ENCODE measurements at places on chromosomes 3 and 15.
A peak's percentile ranks its signal among the peaks of the same experiment; 100 is the strongest.

DNA sequence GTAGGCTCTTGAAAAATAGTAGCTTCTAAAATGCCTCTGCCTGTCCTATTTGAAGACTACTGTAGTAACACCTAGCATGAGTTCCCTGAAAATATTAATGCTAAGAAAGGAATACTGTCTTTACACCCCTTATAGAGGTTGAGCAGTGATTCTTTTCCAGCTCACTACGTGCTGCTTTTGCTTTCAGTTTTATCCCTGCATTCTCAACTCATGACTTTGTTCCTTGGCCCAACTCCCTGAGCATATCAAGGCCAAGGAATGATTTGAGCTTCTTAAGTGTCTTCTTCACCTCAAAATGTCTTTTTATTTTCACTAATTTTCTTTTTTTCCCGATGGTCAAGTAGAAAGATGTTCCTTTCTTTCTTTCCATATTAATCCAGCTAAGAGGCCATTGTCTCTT, 16.5 kb upstream of the P2RY13 start:
- DNase-seq = no peak

DNA sequence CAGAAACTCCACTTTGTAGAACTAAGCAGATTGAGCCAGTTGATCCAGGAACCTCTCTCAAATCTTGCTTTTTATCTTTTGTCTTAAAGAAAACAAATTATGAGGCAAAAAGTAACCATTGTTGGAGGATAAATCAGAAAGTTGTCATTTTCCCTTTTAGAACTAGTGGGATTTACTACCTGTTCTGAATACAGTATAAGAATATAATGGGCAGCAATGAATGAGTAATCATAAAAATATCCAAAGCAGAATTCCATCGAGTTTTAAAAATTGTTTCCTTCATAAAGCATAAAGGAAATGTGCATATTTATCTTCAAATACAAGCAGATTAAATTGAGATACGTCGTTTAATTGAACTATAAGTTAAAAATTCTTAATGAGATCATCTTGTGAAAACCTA, 15.9 kb upstream of the ANO10 start:
- no peak for DNase-seq

DNA sequence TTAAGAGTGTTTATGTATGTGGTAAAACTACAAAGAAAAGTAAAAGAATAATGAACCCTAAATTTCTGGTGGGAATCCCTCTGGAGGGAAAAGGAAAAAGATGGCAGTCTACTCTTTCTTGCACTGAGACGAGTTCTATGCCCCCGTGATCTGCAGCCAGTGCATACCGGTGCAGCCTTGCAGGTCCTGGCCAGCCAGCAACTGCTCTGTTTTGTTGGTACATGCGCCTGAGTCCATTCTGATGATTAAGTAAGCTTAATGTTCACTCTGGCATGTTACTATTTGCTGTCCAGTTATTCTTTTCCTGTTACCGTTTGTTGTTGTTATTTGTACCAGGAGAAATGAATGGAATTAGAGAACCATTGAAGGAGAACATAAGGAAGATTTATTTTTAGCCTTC, 95.1 kb upstream of the TMC3 start:
- no peak for DNase-seq

DNA sequence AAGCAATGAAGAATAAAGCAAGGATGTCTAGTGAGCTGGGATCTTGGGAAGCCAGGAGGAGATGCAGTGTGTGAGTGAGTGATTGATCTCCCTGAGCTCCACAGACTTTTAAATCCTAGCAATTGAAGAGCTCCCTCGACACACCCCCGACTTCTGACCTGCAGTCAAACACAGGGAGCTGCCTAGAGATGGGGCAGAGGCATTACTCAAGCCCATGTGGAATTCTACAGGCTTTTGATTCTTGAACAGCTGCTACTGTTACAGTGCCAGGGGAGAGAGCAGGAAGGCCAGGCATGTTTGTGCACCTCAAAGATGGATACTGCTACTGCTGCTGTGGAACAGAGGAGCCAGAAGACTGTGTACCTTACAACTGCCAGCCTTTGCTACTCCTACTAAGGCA, 1403.1 kb upstream of the ALCAM start:
- DNase-seq = no peak

DNA sequence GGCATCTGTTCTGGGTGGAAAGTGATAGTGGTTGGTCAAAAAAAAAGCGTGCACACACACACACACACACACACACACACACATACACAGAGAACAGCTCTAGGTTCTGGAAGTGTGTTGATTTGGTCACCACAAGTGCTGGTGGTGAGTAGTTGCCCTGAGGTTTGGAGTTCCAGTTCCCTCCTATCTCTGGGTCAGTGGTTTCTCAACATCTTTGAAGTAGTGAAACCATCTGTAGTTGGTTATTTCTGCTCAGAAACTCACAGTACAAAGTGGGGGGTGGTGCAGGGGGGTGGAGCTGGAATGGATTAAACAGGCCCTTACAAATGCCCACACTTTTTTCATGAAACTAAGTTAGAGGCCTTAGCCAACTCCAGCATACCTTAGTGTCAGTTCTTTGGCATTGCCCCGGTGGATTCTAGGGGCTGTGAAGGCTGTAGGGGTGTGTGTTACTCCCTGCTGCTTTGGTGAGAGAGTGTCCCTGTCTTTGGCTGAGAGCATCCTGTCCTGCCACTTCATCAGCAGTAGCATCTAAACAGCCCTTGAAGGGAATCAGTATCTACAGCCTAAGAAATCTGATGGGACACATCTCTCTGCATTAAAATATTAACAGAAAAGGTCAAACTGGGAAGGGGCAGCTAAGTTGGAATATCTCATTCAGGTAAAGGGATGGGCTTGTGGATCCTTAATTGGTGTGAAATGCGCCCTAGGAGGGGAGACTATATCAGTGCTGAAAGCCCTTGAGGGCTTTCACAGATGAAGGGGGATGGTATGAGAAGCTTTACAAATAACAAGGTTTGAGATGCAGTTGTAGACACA, 20.6 kb downstream of the SMAD3 start:
- DNase-seq = no peak

GRCh38 chr15:33888176-33888575, 80.1 kb upstream of the CHRM5 start:
- no peak for DNase-seq

GRCh38 chr3:158519776-158520175, 51.2 kb upstream of the MLF1 start:
- DNase-seq = no peak

DNA sequence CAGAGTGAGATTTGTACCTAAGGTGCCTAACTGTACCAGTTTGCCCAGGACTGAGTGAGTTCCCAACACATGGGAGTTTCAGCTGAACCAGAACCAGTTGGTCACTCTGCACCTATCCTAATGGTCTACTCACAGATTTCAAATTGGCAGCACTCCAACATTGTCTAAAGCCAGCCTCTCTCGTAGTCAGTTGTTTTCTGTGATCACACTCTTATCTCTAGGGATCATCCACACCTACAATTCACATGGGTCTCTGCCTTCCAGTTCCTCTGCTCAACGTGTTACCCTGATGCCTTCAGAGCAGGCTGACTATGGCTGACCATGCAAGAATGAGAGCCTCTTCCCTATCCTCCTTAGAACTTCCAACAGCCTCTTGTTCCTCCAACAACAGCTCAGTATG, 624.8 kb downstream of the NTRK3 start:
- DNase-seq = no peak

DNA sequence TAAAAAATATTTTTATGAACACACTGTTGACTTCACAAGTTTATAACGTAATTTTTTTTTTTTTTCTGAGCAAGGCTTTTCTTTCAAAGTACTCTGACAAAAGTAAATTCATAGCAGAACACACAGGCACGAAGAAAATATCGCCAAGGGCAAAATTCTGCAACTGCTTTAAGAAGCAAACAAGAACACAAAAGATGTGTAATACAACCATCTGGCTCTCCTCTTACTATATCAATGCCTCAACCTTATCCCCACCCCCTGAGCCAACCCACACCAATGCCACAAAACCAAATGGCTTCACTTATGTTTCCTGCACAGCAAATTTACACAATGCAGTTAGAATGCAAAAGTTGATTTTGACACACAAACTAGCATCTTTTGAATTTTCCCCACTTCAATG, 274.2 kb downstream of the FOXP1 start:
- no peak for DNase-seq

- no peak for DNase-seq
Measured at GRCh38 chr15:84831028-84831427, 13.9 kb downstream of the ALPK3 start.

GRCh38 chr3:127598841-127599570, 795 bp downstream of the MCM2 start:
- no peak for DNase-seq

DNA sequence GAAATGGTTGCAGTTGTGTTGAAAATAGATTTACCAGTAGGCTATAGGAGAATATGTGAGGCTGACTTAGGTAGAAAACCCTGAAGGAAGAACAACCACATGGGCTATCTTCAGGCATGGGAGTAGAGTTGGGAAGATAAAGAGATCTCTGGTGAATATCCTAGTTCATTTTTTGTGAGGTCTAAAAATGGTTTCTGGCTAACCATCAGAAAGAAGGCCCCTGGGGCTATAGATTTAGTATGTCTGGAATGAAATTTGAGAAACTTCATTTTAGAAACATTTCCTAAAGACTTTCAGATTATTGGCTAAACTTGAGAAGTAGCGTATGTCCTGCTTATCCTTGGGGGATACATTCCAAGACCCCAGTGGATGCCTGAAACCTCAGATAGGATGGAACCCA, 148.2 kb downstream of the NAALADL2 start:
- DNase-seq = no peak

GRCh38 chr15:52783929-52784798, 6.0 kb downstream of the ONECUT1 start:
- DNase-seq = no peak

GRCh38 chr3:189766416-189766815, 135.2 kb downstream of the TP63 start:
- DNase-seq = no peak

DNA sequence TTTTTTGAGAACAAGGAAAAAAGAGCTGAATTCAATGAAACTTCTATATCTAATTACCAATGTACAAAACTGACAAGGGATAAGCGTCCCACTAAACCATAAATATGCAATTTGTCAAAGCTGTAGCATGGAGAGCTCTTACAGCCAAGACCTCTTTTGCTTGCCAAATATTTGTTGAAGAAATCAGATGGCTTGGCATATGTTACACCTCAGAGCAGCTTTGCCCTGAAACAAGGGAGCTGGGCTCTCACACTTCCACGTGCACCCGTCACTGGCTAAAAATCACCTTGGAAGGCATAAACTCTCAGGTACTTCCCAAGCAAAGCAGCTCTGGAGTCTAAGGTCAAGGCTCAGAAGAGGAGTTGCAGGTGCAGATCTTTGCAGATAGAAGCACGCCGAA, 324.7 kb upstream of the SLCO3A1 start:
- no peak for DNase-seq

DNA sequence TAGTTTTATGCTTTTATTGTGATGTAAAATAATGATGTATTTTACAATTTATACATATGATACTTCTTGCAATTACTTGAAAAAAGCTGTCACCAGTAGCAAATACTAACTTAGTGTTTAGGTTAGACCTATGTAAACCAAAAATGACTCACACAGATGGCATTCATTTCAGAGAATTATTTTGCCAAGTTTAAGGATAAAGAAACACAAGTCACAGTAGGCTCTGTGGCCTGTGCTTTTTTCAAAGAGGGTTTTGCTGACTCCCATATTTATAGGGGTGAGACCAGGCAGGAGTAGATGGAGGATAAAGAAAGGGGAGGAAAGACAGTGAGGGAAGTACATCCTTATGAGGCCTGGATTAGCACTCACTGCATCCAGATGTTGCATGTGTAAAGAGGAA, 356.6 kb upstream of the NPAP1 start:
- DNase-seq = peak; percentile 3

DNA sequence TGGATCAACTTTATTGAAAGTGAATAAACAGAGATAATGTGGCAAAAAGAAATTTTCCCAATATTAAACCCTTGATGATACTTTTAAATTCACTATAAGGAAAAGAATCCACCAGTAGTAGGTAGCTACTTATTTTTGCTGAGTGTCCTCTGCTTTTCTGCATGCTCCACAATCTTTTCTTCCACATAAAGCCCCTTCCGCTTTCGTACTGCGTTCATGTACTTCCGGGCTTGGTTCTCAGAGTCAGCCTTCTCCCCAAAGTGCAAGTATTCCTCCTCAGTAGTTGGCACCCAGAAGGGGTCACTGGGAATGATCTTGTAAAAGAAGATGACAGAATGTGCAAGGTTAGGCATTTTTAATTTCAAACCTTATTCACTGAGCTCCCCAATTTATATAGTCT, 84.4 kb upstream of the MEX3B start:
- DNase-seq = no peak

GRCh38 chr15:71469413-71469812, 340.9 kb upstream of the NR2E3 start:
- no peak for DNase-seq

DNA sequence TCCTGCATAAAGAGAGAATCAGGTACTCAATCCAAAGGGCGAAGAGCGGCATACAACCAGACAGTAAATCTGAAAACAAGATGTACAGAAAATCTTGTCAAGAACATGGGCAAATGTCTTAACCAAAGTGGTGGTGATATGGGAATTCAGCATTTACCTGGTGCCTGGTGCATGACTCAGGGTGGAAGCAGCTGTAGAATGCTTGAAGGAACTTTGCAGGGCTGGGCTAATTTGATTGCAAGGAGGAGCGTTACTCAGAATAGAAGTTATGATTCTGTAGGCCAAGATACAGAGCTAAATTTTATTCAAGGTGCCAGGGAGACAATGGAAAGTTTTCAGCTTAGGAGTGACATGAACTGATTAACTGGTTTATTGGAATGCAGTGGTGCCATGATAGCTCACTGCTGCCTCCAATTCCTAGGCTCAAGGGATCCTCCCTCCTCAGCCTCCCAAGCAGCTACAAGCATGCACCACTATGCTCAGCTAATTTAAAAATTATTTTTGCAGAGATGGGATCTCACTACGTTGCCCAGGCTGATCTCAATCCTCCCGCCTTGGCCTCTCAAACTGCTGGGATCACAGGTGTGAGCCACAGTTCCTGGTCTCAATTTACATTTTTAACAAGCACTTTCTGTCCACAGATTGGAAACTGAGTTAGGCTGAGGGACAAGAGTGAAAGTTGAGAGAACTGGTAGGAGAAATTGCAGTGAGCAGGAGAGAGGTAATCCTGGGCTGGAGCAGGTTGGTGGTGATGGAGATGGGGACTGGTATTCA, 91.5 kb upstream of the TBC1D5 start:
- DNase-seq = no peak

DNA sequence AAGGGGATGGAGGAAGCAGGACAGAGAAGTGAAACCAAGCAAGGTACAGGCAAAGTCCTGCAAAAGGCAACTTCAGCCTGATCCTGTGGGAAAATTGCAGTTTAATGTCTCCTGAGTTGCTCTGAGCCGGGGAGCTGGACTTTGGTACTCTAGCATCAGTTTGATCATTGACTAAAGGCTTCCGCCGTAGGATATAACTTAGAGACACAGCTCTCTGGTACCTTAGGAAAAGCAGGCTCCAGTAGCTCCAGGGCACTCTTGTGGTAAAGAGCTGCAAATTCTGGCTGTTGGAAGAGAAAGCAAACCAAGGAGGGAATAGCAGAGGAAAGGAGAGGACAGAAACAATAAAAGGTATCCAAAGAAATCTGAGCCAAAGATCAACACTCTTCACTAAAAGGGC, 521.1 kb downstream of the PLOD2 start:
- DNase-seq = no peak

All from retinal pigment epithelial cell (primary cell).